Activated CD4-positive, alpha-beta T cell treated with anti-CD3 and anti-CD28 coated beads, Interleukin-2, amount 10 ng/mL, durations not matched to agents 24 days and 14 days (primary cell): ENCODE measurements at places on chromosomes 4 and X. TPM values are rescaled to one million over a fixed set of nuclear protein-coding genes. Genes with fewer than 3 reads are reported as not detected.

The NIPAL1 gene
- total RNA-seq: 3.6 and 3.8 TPM in 2 replicates

The DCAF4L1 gene
- total RNA-seq: 0.19 and 0.21 TPM in 2 replicates

The TBX22 gene
- not detected in 2 replicates for total RNA-seq

The COX7B2 gene
- not detected in 2 replicates for total RNA-seq

DNA sequence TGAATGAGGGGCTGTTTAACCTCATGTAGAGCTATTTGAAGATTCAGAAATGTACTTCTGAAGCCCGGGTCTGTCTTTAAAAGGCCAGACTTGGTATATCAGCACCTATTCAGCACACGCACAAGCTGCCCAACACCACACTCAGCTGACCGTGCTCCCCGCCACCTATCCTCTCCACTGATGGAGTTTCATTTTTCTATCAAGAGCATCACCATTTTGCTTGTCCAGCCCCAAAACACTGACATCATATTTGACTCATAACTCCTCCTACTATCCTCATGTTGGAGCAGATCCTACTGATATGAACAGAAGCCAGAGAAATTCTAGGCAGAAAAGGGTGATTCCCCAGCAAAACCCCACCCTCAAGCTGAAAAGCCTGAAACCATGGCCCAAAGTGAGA is 100.3 kb downstream of the SORBS2 start:
- no peak for DNase-seq

DNA sequence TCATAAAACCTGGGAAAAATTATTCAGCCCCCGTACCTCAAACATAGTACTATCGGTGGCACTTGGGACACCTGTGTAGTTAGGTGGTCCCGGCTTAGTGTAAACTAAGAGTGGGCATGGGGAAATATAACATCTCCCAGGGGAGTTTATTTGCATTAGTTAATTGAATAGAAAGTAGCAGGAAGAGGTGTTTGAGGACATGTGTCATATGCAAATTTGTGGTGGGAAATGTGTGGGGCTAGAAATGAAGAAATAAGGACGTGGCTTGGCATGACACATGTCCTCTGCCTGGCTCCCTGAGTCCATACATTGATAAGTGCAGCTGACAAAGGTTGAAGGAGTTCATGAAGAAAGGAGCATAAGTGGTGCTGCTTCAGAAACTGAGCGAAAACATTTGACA is 483.6 kb downstream of the SH2D1A start:
- DNase-seq: no peak

- DNase-seq: no peak
Measured at GRCh38 chr4:54077812-54078211, 13.4 kb upstream of the CHIC2 start.

- DNase-seq: peak; percentile 62
Measured at GRCh38 chr4:174214101-174214878, 69.2 kb downstream of the FBXO8 start.

- no peak for DNase-seq
Measured at GRCh38 chr4:77505275-77505957, 100.2 kb upstream of the CXCL13 start.
